OCI-LY7 (cell line): ENCODE measurements at places on chromosomes 3 and 15.
A peak's percentile ranks its signal among the peaks of the same experiment; 100 is the strongest.

GRCh38 chr15:69298697-69299441, at the start of gene PAQR5:
TSS of gene PAQR5 (plus strand) at chr15:69298912. CDS start at chr15:69360081, 61,169 bp downstream.
- DNase-seq: no peak

DNA sequence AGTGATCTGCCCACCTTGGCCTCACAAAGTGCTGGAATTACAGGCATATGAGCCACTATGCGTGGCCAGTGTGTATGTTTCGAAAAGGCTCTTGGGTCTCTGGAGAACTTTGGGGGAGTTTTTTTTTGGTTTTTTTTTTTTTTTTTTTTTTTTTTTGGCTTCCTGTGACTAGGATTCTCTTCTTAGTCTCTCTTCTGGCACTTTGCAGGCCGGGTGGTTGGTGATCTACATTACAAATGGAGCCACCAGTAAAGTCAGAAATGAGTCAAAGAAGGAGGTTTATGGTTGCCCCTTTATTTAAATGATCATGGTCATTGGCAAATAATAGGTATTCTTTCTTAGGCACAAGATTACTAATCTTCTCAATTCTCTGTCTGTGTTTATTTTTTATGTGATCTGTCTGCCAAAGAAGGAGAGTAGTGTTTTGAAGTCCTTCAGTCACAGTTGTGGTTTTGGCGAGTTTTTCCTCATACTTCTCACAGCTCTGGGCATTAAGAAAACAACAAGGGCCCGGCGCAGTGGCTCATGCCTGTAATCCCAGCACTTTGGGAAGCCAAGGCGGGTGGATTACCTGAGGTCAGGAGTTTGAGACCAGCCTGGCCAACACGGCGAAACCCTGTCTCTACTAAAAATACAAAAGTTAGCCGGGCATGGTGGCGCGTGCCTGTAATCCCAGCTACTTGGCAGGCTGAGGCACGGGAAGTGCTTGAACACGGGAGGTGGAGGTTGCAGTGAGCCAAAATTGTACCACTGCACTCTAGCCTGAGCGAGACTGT, 38.3 kb downstream of the PDE8A start:
- DNase-seq: no peak

GRCh38 chr15:83943849-83944404, 290.0 kb downstream of the ADAMTSL3 start:
- no peak for DNase-seq

DNA sequence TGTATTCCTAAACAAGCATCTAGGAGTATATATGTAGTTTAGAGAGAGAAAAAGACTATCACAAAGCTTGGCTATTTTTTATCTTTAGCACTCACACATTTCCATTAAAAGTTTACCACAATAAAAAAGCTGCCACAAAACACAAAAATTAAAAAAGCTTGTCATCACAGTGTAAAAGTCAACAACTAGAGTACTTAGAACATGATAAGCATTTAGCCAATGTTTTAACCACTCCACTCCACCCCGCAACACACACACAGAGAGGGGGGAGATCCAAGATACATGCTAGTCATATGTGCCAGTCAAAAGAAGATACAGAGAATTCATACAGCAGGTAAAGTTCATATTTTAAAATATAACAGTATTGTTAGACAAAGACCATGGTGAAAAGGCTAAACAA, 79.7 kb downstream of the STAG1 start:
- DNase-seq: no peak

DNA sequence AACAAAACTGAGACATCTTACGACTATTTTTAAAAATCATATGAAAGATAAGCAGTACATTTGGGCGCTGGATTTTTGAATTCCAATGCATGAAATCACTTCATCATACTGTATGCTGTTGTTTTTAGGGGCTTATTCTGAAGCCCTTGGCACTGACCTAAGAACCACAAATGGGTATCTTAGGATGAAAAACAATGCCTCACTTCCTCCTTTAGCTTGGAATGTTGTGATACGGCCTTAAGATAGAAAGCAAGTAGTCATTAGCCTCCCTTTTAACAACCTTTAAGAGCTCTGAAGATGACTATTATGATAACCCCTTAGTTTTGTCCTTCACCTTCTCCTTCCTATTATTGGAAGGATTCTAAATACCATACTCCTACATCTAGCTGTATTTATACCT, 289.8 kb downstream of the ARPP21 start:
- no peak for DNase-seq

DNA sequence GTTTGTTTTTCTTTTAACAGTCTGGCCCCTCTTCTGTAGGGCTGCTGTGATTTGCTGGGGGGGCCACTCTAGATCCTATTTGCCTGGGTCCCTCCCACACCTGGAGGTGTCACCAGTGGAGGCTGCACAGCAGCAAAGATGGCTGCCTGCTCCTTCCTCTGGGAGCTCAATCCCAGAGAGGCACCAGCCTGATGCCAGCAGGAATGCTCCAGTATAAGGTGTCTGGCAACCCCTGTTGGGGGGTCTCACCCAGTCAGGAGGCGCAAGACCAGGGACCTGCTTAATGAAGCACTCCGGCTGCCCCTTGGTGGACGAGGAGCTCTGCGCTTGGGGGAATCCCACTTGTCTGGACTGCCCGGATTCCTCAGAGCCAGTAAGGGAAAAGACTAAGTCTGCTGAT, 118.3 kb downstream of the GAP43 start:
- no peak for DNase-seq

- DNase-seq: no peak
Measured at GRCh38 chr3:67028001-67028784, 30.1 kb downstream of the KBTBD8 start.

- peak; percentile 79 for DNase-seq
Measured at GRCh38 chr3:142022381-142022780, 127.0 kb downstream of the TFDP2 start.

GRCh38 chr15:59160880-59161593, 45.6 kb upstream of the LDHAL6B start:
- peak; percentile 35 for DNase-seq

GRCh38 chr15:67026610-67026967, 38.8 kb upstream of the SMAD3 start:
- no peak for DNase-seq

GRCh38 chr15:69720536-69720935, 267.9 kb downstream of the RPLP1 start:
- no peak for DNase-seq

DNA sequence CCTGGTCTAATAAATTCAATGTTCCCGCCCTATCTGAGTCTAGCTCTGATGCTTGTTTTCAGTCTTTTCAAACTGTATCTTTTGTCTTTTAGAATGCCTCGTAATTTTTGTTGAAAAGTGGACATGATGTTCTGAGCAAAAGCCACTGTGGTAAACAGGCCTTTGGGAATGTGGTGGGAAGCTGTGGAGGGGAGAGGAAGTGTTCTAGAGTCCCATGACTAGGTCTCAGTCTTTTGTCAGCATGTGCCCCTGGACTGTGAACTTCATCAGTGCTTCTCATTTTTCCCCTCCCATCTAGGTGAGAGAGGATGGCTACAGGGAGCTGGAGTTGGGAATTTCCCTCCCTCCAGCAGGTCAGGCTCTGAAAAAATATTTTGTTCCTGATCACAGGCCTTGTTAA, 33.7 kb downstream of the SUSD5 start:
- no peak for DNase-seq

DNA sequence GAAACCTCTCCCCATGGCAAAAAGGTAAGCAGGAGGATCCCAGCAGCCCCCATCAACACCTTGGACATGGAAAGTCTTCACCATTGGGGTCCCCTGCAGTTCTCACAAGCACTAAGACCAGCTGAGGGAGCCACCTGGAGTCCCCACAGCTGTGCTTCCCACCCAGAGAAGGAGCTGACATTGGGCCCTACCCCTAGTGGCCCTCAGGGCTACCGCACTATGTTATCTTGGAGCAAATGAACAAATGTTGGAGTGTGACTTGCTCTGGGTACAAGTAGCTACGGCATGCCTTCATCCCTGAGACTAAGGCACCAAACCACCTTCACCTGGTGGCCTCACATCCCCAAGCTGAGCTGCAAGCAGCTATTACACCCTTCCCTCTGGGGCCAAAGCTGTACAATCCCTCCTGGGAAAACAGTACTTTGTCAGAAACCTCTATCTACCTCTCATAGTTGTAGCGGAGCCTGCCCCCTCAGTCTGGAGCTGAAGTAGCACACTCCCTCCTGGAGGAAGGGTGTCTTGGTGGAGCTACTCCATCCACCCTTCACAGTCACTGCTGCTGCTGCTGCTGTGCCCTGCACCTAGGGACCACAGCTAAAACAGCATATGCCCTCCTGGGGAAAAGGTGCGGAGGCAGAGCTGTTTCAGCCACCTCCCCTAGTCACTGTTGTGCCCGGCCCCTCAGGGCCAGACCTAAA, 42.7 kb downstream of the SERP1 start:
- no peak for DNase-seq

- DNase-seq: no peak
Measured at GRCh38 chr15:28979208-28979841, 93.6 kb downstream of the APBA2 start.

- DNase-seq: no peak
Measured at GRCh38 chr3:124413393-124413792, 316.9 kb upstream of the UMPS start.

DNA sequence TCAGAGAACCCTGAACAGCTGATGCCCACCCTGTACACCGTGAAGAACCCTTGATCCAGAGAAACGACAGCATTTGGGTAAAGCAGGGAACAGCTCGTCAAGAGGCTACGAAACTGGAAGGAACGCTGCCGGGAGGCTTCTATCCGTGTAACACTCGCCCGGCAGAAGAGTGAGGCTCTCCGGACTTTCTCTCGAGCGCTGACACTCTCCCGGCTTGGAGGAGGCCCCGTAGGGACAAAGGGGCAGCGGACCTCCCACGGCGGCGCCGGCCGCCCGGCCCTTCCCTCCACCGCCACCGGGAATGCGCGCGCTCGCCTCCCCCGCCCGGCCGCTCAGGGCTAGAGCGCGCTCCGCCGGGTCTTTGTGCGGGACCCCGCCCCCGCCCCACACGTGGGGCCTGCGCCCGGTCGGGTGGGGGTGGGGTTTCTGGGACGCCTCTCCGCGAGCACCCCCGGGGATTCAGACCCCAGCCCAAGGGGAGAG, 1.7 kb downstream of the HYAL2 start:
- DNase-seq: peak; percentile 82

DNA sequence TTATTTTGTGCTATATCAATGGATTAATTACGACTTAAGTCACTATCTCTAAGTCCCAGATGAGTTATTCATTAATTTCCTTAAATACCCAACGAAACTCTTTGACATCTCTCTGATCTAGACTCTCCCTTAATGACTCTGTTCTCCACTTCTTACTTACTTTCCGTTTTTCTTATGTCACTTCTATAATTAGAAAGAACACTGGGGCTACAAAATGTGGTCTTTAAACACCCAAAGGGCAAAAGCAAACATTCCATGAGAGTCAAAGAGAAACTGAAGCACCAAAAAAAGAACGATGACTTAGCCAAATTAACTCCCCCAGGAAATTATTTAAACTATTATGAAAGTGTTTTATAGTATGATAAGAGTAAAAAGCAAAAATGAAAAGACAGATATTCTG, 166.4 kb upstream of the UBE2E2 start:
- no peak for DNase-seq

DNA sequence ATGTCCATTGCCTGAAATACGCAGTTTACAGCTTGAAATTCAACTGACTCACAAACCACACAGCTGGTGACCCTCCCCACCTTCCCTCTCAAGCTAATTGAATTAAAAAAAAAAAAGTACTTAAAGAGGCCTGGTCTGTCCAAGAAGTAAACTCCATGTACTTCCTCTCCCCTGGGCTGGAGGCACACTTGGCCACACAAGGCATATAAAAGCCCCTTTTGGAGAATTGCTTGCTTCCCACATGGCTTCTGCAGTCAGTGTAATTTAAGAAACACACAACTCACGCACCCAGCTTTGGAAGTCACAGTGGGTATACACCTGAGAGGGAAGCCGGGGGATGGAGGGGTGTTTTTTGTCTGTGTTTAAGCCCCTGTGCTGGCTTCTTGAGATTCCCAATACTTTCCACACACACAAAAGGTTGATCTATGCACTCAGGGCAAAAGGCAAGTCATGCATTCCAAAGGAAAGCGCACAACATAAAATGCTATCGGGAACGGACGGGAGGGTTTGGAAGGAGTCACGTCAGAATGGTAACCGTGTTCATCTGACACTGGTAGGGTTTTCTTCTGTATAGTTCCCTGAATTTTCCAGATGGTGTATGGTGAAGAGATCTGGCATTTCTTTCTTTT, 106.6 kb upstream of the ALDH1A3 start:
- no peak for DNase-seq

DNA sequence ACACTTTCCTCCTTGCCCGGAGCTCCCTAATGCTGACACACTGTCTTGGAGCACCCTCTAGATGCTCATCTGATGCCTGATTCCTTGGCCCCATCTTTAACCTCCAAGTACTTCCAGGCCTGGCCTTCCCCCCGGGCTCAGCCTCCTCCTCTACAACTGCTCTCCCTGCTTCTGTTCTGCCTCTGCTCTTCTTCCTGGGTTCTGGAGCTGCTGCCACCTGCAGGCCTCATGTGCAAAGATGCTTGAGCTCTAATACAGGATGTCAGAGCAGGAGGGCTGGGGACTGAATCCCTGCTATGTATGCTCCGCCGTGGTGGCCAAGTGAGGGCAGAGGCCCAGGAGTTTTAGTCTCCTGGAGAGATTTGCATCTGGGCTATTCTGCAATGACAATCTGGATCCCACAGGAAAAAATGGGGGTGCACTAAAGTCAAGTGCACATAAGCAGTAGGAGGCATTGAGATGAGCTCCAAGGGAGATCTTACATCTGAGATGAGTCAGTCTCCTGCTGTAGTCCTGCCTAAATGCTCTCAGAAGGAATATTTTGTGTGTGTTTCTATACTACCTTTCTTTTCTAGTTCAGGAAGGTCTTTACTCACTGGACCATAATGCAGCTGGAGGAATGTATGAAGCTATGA, 296.3 kb downstream of the UACA start:
- DNase-seq: peak; percentile 71

DNA sequence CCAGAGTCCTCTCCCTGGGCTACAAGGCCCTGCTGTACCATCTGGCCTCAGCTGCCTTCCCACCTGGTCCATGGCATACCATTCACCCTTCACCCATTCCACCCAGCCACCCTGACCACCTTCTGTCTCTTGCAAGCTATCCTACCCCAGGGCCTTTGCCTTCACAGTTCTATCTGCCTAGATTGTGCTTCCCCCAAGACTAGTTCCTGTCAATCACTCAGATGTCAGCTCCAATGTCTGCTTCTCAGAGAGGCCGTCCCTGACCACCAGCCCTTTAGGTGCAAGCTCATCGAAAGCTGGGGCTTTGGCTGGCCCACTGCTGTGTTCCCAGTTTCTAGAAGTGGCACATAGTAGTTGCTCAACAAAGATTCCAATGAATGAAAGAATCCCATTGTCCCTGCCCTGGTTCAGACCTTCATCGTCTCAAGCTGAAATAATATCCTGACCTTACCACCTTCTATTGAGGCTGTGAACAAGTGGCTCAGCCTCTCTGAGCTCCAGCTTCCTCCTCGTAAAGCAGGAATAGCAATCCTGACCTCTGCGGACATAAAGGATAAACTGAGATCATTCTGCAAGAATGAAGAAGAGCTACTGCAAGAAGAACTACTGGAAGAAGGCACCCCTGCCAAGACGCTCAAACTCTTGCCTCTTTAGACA, 15.8 kb downstream of the EFCAB12 start:
- no peak for DNase-seq

DNA sequence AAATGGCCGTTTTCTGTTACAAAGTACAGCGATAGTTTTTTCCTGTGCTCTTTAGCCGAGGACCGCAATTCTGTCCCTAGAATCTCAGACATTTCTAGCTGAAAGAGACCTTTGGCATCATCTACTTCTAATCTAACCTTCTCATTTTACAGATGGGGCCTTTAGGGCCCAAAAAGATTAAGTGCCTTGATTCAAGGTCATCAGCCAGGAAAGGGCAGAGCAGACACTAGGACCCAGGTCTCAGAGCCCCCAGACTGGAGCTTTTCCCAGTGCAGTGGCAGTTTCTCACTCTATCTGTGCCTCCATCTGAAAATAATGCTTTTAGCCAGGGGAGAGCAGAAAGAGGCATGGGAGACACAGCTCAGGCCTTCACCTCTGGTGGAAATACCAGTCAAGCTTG, 20.6 kb downstream of the ABHD2 start:
- DNase-seq: no peak
